ENCODE measurements at places on chromosomes 5 and 9.

DNA sequence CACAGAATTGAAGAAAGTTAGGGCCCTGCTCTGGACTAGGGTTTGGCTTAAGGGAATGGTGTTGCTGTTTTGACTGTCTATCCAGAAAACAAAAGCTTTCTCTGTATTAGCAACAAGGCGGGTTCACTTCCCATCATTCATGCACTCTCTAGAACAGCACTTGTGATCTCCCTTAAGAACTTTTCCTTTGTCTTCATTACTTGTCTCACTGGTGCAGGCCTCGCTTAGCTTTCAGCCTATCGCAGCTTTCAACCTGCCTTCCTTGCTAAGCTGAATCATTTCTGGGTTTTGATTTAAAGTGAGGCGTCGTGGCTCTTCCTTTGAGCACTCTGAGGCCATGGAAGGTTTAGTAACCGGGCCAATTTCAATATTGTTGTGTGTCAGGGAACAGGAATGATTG is 35.2 kb upstream of the LPCAT1 start:
- DNase-seq = no peak

GRCh38 chr9:91047529-91047928 is 245.9 kb downstream of the SYK start:
- DNase-seq = no peak

- DNase-seq = peak; percentile 52
Measured at GRCh38 chr9:18520416-18521047, 46.6 kb downstream of the ADAMTSL1 start.

DNA sequence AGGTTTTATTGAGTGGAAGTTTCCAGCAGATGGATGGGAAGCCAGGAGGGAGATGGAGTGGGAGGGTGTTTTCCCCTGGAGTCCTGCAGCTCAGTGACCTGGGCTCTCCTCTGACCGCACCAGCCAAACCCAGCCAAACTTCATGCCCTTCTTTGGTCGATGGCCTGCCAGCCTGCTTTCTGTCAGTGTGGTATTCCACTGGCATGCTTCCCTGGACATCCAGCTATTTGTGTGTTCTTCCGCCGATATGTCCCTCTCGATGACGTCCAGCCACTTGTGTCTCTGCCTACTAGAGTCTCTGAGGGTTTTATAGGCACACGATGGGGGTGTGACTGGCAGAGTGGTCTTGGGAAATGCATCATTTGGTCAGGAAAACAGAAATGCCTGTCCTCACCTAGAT is 33.8 kb downstream of the GPBP1 start:
- DNase-seq = no peak

DNA sequence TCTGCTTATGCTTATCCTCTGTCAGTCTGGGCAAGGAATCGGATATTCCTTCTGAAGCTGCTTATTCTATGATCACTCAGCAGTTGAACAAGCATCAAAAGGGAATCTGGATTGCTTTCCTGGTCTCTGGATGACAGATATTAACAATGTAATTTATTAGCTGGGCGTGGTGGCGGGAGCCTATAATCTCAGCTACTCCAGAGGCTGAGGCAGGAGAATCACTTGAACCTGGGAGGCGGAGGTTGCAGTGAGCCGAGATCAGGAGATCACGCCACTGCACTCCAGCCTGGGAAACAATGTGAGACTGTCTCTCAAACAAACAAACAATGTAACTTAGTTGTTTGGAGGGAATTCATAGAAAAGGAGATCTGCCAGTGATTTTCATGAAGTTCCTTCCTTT is 45.4 kb downstream of the DMRT1 start:
- DNase-seq = no peak

DNA sequence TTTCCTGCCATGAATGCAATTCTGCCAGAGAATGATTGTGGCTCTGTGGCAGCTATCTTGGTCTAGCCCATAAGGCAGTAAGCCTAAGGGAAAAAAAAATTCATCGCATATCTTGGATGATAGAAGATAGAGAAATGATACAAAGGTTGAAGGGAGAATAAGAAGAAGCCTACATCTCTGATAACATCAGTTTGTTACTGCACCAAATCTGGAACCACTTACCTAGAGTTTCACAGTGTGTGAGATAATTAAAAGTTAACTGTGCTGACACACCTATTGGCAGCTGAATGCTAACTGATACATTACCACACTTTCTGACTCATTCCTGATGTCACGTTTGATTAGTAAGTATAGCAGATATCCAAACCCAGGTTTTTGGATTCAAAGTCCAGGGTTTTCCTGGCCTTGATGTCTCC is 91.6 kb upstream of the TAF11L2 start:
- DNase-seq = no peak

GRCh38 chr9:89887286-89887685 is 282.5 kb downstream of the GADD45G start:
- no peak for DNase-seq

GRCh38 chr5:58717303-58718007 is 134.6 kb downstream of the RAB3C start:
- DNase-seq = no peak

DNA sequence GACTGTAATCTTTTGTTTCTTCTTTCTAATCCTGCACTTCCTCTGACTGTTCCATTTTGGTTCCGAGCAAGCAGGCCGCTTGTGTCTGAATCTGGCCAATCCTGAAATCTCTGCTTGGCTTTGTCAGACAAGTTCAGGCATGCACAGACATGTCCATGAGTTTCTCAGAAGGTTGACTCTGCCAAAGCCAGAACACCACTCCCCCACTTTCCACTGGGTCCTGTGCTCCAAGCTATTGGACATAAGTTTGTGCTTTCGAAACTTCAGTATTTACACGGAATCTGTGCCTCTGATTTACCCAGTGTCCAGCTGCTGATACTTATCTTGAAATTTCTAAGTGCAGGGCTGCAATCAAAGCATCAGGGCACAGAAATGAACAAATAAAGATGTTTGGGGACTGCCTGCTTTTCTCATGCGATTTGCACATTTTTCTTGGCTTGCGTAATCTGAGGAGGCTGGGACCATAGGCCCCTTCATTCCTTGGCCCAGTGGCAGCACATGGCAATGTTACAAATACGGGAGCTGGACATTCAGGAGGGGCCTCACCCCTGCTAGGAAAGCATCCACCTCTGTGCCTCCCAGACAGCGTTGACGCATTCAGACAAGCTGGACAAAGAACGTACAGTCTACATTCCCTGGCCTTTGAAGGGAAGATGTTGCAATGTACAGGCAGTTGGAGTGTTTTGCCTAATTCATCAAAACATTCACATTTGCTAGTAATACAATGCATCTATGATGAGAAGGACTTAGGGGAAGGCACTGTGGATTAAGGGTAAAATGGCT is 209.2 kb upstream of the PAPPA start:
- DNase-seq = no peak

GRCh38 chr9:33446240-33446945 is 1.0 kb downstream of the AQP3 start:
- peak; percentile 42 for DNase-seq

GRCh38 chr5:120866997-120867396 is 402.9 kb downstream of the PRR16 start:
- DNase-seq = no peak

GRCh38 chr5:171989276-171989675 is 17.2 kb downstream of the FBXW11 start:
- DNase-seq = no peak

DNA sequence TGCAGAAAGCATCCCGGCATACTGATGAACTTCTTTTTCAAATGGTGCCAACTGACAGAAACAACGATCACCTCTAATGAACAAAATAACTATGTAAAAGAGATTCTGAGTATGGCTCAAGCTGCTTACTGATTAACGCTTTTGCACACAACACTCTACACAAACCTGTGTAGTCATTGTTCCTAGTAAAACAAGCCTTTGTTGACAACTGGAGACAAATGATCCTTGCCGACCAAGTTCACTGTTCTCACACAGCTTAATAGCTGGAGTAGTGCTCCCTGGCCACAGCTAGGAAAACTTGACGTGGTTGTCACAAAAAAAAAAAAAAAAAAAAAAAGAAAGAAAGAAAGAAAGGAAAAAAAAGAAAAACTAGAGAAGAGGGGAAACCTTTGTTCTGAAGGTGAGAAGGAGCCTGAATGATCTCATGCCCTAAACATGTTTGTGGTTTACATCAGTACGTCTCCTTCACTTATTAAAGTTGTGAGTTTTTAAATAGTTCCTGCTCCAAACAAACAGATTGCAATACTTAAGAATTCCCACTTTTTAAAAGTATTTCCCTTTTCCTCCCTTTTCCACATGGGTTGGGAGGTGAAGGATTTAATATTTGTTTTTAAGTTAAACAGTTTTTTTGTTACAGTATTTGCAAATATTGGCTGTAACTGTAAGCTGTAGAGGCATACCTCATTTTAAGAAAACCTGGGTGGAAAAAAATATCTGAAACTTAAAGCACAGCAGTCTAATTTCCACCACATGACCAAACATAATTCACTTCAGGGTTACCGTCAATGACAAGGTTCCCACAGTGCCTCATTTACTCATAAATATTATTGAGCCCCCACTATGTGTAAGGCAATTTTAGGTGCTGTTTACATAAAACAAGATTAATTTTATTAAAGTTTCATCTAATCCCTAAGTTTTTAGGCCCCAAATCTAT is 63.7 kb downstream of the GLIS3 start:
- DNase-seq = no peak

GRCh38 chr9:847505-847904 is 6.0 kb downstream of the DMRT1 start:
- DNase-seq = no peak

DNA sequence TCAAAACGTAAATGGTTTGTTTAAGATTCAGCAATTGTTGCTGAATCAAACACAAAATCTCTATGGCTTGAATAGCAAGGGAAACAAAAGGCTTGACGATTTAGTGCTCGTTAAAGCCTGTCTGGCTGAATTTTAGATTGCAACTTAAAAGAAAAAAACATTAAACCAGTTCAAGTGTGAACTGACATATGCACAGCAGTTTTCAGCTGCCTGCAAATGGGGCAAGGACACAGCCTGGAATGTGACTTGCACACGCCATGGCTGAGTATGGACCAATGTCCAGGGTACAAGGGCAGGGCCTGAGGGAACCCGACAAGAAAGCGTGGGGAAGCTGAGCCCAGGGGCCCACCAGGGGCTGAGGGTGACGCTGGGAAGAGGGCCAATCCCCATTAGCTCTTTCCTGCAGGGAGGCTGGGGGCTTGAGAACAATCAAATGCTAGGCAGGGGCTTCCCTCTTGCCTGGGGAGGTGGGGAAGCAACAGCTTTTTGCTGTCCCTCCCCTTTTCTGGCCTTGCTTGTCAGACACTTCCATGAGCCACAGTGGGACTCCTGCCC is 89.6 kb upstream of the LRRTM2 start:
- no peak for DNase-seq

DNA sequence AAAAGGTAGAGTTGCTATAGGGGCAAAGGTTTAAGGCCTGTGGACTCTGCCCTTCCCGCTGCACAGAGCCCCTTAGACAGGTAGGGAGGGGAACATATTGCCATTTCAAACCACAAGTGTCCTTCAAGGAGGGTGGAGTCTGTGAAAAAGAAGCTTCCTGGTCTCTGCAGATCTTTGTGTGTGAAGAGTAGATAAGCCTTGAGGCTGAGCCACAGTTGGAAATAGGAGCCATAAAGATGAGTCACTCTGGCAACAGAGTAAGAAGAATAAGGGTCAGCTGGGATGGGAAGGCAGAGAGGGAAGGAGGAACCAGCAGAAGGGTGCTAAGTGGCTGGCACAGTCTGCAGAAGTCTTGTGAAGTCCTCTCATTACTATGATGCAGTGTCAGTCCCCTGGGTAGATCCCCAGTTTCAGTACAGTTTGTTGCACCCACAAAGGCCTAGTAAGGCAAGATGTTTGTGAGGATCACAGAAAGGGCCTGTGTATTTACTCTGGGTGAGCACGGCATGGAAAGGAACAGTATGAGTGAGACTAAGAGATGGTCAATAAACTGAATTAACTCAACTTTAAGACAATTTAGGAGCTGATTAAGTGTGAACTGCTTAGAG is 18.1 kb downstream of the GRXCR2 start:
- no peak for DNase-seq

DNA sequence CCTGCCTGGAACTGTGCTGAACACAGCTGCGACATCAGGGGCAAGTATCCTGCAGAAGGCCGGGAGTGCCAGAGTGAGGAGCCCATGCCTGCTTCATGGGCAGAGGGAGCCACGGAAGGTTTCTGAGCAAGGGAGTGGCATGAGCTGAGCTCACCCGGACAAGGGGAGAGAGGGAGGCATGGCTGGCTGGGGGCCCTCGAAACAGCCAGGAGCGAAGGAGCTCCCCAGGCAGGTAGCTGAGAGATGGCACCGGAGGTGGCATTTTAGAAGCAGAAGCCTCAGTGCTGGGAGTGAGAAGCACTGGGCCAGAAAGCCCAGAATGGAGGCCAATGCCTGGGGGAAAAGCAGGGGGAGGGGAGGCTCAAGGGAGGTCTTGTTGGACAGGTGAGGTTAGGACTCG is 56.9 kb upstream of the SARDH start:
- DNase-seq = no peak

GRCh38 chr9:37555786-37556185 is 20.4 kb downstream of the FBXO10 start:
- no peak for DNase-seq

DNA sequence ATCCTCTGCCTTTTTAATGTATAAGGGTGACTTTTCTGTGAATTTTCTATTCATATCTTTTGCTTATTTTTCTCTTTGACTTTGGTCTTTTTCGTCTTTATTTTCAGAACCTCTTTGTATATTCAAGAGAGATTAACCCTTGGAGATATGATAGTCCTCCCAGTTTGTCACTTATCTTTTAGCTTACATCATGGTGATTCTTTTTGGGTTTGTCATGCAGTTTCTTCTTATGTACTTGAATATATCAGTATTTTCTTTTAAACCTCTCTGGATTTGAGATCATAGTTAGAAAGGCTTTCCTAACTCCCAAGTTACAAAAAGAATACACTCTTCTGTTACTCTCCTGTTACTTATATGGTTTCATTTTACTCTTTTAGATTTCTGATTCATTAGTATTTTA is 27.5 kb upstream of the GPR21 start:
- no peak for DNase-seq

- DNase-seq = no peak
Measured at GRCh38 chr5:127923804-127924570, 159.6 kb upstream of the SLC12A2 start.

Measured in BE2C (cell line).